ENCODE measurements at places on chromosomes 6 and 20. TPM values are rescaled to one million over a fixed set of nuclear protein-coding genes. Genes with fewer than 3 reads are reported as not detected.

GRCh38 chr6:11043378-11043960 is 636 bp downstream of the ELOVL2 start:
- peaks cover 8% of the 10 kb centered on the region for H3K4me1 ChIP-seq
- DNase-seq: peak; percentile 3
- peaks cover 73% of the 10 kb centered on the region for H3K27me3 ChIP-seq
- no peak overlapping the region for H3K27ac ChIP-seq
- H3K4me3 ChIP-seq: peak overlapping the region; percentile 72
- peaks cover 2% of the 10 kb centered on the region for H3K36me3 ChIP-seq

DNA sequence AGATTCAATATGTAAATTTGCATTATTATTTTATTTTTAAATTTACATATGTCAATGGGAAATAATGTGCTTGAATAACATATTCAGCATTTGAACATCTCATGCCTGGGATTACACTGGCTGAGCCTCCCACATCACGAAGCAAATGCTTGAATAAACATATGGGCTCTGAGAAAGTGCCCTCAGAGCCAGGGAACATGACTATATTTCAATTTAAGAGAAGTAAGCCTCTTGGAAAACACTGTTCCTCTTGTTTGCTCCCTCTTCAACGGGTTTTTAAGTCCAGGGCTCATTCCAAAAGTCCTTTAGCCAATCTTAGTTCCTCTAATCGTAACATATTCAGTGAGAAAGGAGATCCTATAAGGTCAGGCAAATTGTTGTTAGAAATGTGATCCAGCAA is 122.0 kb downstream of the GMPR start:
- no peak overlapping the region for H3K4me3 ChIP-seq
- H3K27me3 ChIP-seq: no peaks in the 10 kb centered on the region
- H3K27ac ChIP-seq: no peak overlapping the region

- H3K4me3 ChIP-seq: no peak overlapping the region
- H3K36me3 ChIP-seq: no peaks in the 10 kb centered on the region
- H3K4me1 ChIP-seq: no peaks in the 10 kb centered on the region
- H3K27me3 ChIP-seq: no peaks in the 10 kb centered on the region
Measured at GRCh38 chr20:14343491-14344065, 6.2 kb upstream of the FLRT3 start.

Gene TNXB
- 0.43 TPM for total RNA-seq

DNA sequence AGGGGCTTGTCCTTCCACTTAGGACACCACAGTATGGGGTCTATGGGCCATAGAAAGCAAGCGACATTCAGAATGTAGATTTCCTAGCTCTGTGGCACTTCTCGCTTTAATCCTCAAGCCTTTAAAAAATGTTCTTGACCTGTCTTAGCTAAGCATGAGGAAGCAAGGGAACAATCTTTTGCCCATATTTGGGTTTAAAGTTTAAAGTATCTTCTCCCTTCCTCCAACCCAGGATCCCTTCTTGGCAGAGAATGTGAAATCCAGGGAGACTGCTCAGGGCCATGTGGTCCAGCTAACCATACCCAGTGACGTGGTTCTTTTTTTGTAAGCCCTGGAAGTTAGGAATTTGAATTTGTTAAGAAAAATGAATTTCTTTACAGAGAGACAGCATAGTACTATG is 289.9 kb downstream of the BTBD9 start:
- H3K4me3 ChIP-seq: no peak overlapping the region
- peaks cover 2% of the 10 kb centered on the region for H3K4me1 ChIP-seq
- H3K27ac ChIP-seq: no peak overlapping the region
- no peak for DNase-seq
- H3K36me3 ChIP-seq: no peaks in the 10 kb centered on the region

GRCh38 chr20:56442389-56443365 is 25.8 kb upstream of the RTF2 start:
- no peaks in the 10 kb centered on the region for H3K27me3 ChIP-seq
- peak overlapping the region; percentile 86 for H3K27ac ChIP-seq
- no peak for DNase-seq

Gene PSMB1
- total RNA-seq: 283 TPM

Gene OR2H1
- total RNA-seq: not detected

- peak; percentile 57 for DNase-seq
- no peaks in the 10 kb centered on the region for H3K27me3 ChIP-seq
Measured at GRCh38 chr20:32966881-32967781, 37.1 kb downstream of the SUN5 start.

Gene ARMH2
- not detected for total RNA-seq

DNA sequence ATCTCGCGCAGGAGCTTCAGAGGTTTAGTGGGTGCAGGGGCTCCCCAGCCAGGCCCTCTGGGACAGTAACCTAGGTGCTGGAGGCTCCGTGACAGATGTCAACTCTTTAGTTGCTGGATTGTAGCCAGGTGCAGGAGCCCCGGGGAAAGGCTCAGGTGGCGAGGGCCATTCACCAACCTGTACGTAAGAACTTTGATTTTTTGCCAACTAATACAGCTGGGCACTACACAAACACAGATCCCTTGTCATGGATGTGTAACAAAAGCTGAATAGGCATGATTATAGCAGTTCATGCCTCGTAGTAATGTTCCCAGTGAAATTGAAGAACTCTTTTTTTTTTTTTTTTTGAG is 82.6 kb downstream of the CDC5L start:
- no peaks in the 10 kb centered on the region for H3K4me1 ChIP-seq
- no peak for DNase-seq
- no peaks in the 10 kb centered on the region for H3K36me3 ChIP-seq
- peaks cover 1% of the 10 kb centered on the region for H3K27me3 ChIP-seq
- H3K4me3 ChIP-seq: no peak overlapping the region
- no peak overlapping the region for H3K27ac ChIP-seq

GRCh38 chr6:112296122-112296521 is 41.8 kb upstream of the LAMA4 start:
- DNase-seq: no peak
- H3K4me1 ChIP-seq: no peaks in the 10 kb centered on the region
- H3K27me3 ChIP-seq: peaks cover 19% of the 10 kb centered on the region
- H3K4me3 ChIP-seq: no peak overlapping the region
- H3K36me3 ChIP-seq: no peaks in the 10 kb centered on the region

Gene MROH8
- 3.0 TPM for total RNA-seq

GRCh38 chr6:5753209-5753608 is 253.5 kb downstream of the NRN1 start:
- H3K27ac ChIP-seq: no peak overlapping the region
- no peak for DNase-seq
- H3K27me3 ChIP-seq: no peaks in the 10 kb centered on the region
- H3K36me3 ChIP-seq: peaks cover 44% of the 10 kb centered on the region

Gene HFE
- total RNA-seq: 0.80 TPM

DNA sequence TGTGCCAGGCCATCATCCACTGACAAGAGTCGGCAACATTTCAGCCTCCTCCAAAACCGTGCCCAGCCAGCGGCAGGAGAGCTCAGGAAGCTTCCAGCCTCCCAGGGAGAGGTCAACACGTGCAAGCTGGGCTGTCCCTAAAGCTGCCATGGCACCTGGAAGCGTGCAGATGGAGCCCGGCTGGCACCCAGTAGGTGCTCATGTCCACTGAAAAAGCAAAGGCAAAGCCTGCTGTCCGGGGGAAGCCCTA is 14.4 kb upstream of the TLDC2 start:
- DNase-seq: no peak
- H3K27me3 ChIP-seq: peaks cover 5% of the 10 kb centered on the region
- H3K27ac ChIP-seq: no peak overlapping the region

DNA sequence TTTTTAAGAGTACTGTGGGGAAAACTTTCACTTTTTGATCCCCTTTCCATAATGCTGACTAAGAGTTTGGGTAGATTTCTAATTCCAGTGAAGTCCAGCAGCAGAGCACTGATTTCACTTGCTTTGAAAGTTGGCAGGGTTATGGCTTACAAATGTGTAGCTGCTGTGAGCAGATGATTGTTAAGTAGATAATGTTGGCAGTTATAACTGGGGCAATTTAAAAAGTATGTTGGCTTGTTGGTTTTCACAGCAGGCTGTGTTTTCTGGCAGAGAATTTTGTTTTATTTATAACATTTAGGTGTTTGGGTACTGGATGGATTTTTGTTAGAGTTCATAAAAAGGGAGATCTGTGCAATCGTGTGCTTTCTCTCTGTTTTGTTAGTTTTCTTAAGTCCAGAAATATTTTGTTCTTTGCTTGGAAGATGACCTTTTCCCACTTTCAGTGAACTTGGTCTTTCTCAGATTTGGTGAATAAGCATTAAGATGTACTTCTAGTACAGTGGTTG is 31.4 kb downstream of the AFDN start:
- no peak for DNase-seq
- H3K4me1 ChIP-seq: peaks cover 9% of the 10 kb centered on the region
- peaks cover 49% of the 10 kb centered on the region for H3K27me3 ChIP-seq
- H3K36me3 ChIP-seq: peaks cover 3% of the 10 kb centered on the region
- no peak overlapping the region for H3K27ac ChIP-seq

- no peak overlapping the region for H3K4me3 ChIP-seq
- no peaks in the 10 kb centered on the region for H3K27me3 ChIP-seq
- peaks cover 16% of the 10 kb centered on the region for H3K36me3 ChIP-seq
Measured at GRCh38 chr20:20520776-20521175, 152.9 kb downstream of the INSM1 start.

DNA sequence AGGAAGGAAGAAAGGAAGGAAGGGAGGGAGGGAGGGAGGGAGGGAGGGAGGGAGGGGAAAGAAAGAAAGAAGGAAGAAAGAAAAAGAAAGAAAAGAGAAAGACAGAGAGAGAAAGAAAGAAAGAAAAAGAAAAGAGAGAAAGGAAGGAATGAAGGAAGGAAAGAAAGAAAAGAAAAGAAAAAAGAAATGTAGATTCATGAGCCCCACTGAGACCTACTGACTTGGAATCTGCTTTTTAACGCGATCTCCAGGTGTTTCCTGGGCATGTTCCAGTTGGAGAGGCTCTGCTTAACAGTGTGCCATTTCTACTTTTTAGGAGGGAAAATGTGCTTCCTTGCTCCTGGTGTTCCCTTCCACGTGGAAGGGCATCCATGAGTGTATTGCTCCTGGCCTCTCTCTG is 16.4 kb downstream of the DEFB132 start:
- no peaks in the 10 kb centered on the region for H3K4me1 ChIP-seq
- H3K36me3 ChIP-seq: peaks cover 3% of the 10 kb centered on the region
- H3K4me3 ChIP-seq: no peak overlapping the region
- no peak overlapping the region for H3K27ac ChIP-seq
- DNase-seq: no peak

DNA sequence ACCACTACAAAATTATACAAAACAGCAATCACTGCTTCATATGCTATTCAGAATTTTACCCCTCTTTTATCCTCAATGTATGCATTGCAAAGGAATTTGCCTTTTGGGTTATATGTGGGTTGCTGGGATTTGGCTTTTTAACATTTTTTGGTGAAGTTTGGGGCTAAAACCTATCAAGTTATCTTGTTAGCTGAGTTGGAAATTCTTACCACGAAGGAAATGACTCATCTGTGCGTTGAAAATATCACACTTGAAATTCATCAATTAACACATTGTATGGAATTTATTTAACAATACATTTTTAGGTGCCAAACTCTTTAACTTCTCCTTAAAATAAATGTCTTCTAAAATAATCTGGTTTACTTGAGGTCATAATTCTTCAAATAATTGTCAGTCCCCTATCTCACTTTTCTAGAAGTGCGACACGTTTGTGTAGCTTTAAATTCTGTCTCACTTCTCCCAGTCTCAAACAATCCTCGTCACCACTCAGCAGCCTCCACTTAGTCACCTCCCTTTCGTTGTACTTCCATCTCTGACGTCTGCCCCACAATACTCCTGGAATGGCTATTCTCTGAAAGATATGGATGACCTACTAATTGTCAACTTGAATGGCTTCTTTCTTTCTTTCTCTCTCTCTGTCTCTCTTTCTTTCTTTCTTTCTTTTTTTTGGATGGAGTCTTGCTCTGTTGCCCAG is 88.5 kb downstream of the PHACTR1 start:
- no peak overlapping the region for H3K4me3 ChIP-seq
- H3K36me3 ChIP-seq: no peaks in the 10 kb centered on the region
- H3K4me1 ChIP-seq: peaks cover 5% of the 10 kb centered on the region
- H3K27ac ChIP-seq: no peak overlapping the region
- no peak for DNase-seq
- H3K27me3 ChIP-seq: peaks cover 20% of the 10 kb centered on the region

Gene SLC17A1
- total RNA-seq: not detected

Gene TSPO2
- total RNA-seq: not detected

GRCh38 chr6:56863366-56863765 is 91.5 kb upstream of the BEND6 start:
- no peak overlapping the region for H3K27ac ChIP-seq
- no peak for DNase-seq
- no peak overlapping the region for H3K4me3 ChIP-seq
- H3K27me3 ChIP-seq: peaks cover 12% of the 10 kb centered on the region
- H3K4me1 ChIP-seq: peaks cover 2% of the 10 kb centered on the region

Gene TNFRSF21
- total RNA-seq: 3.1 TPM

DNA sequence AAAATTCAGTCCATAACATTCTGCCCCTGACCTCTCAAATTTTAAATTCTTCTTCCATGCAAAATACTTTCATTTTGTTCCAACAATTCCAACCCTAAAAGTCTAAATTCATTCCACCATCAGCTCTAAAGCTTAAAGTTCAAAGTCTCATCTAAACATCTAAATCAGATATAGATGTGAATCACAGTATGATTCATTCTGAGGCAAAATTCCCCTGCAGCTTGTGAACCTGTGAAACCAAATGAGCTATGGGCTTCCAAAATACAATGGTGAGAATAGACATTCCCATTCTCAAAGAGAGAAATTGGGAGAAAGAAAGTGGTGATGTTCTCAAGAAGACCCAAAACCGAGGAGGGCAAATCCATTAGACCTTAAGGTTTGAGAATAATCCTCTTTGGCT is 309.8 kb downstream of the HIVEP2 start:
- no peaks in the 10 kb centered on the region for H3K27me3 ChIP-seq
- no peak for DNase-seq
- no peak overlapping the region for H3K4me3 ChIP-seq
- peaks cover 13% of the 10 kb centered on the region for H3K4me1 ChIP-seq
- H3K36me3 ChIP-seq: no peaks in the 10 kb centered on the region

Gene AGPAT1
- 30.8 TPM for total RNA-seq

- peak within 1 kb of the TSS; percentile 95 for H3K27ac ChIP-seq
- DNase-seq: peak; percentile 94
- H3K4me3 ChIP-seq: peak within 1 kb of the TSS; percentile 97
- peaks cover 26% of the 10 kb centered on the region for H3K36me3 ChIP-seq
- H3K27me3 ChIP-seq: peaks cover 22% of the 10 kb centered on the region
Measured at GRCh38 chr6:44265007-44265721, at the start of gene NFKBIE. NFKBIE (minus strand) TSS chr6:44265551; CDS start chr6:44265346, 205 bp downstream.

- no peak for DNase-seq
- no peak overlapping the region for H3K27ac ChIP-seq
- peaks cover 2% of the 10 kb centered on the region for H3K36me3 ChIP-seq
- H3K4me1 ChIP-seq: peaks cover 28% of the 10 kb centered on the region
- H3K27me3 ChIP-seq: peaks cover 6% of the 10 kb centered on the region
- no peak overlapping the region for H3K4me3 ChIP-seq
Measured at GRCh38 chr6:144220031-144220790, 64.9 kb upstream of the UTRN start.

Measured in activated naive CD8-positive, alpha-beta T cell treated with anti-CD3 and anti-CD28 coated beads for 36 hours (primary cell).